ENCODE measurements at places on chromosomes 4 and X.

GRCh38 chrX:101079736-101080270 is 1.1 kb downstream of the TMEM35A start:
- no peak for DNase-seq

DNA sequence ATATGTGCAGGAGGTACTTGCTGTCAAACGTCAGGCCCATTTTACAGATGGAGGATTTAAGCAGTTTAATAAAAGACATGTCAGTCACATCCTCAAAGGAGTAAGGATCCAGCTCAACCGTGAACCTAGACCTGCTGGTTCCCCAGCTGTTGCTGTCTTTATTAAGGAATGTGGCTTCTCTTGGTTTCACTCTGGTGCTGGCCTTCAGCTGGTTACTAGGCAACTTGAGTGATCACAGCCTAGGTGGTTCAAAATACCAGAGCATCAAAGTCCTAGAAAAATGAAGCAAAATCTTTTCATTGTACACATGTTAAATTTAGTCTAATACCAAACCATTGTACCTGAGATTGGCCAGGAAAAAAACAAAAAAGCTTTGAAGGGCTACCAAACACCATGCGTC is 32.7 kb upstream of the GLRA2 start:
- DNase-seq, result no peak

- DNase-seq, result no peak
These were observed 133.1 kb downstream of the AKAP4 start for GRCh38 chrX:50067435-50068284.

- no peak for DNase-seq
These were observed 40.1 kb downstream of the APLN start for GRCh38 chrX:129614481-129615255.

DNA sequence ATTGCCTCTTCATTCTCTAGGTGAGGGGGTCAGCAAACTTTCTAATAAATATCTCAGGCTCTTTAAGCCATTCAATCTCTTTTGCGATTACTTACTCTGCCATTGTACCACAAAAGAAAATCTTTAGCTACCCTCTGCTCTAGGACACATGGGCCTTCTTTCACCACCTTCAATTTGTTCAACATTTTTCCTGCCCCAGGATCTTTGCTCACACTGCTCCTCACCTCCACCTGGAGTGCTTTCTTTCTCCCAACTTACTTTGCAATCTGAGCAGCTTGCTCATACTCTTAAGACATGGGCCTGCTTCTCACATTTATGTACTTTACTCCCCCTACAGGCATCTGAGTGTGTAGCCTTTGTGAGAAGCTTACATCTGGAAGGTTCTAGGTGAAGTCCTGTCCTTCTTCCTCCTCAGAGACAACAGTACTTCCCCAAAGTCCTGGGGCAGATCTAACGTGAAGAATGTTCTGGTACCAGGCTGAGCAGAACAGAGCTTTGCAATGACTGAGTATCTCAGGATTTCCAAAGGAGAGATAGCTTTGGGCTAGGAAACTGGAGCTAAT is 55.0 kb upstream of the PRDM5 start:
- peak; percentile 13 for DNase-seq

DNA sequence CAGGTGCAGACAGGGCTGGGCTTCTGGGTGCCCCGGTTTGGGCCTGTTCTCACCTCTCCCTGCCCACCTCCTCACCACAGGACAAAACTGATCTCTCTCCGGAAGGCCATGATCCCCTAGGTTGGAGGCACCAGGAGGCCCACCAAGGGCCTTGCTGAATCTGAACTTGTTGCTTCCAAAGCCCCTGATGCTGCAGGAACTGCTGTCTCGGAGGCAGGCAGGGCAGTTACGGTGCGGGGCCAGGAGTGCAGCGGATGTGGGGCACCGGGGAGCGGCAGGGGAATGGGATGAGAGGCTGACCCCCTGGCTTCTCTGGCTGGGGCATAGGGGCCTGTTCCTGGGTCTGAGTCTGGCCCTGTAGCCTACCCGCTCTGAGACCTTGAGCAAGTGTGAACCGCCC is 100.4 kb upstream of the PSAPL1 start:
- DNase-seq, result no peak

- DNase-seq, result no peak
These were observed 55.7 kb upstream of the TXK start for GRCh38 chr4:48189731-48190130.

All from fibroblast of skin of left biceps (primary cell).